ENCODE measurements at places on chromosomes 6 and 20. TPM values are rescaled to one million over a fixed set of nuclear protein-coding genes. Genes with fewer than 3 reads are reported as not detected.

RAET1L gene
- total RNA-seq = not detected

DEFB124 gene
- total RNA-seq = not detected

CLDN20 gene
- total RNA-seq = not detected

REM1 gene
- 1.7 TPM for total RNA-seq

HLA-G gene
- total RNA-seq = not detected

RIPOR3 gene
- total RNA-seq = 0.13 TPM

FLOT1 gene
- total RNA-seq = 138 TPM

GFRA4 gene
- total RNA-seq = not detected

DSP gene
- 0.25 TPM for total RNA-seq

ADGRF5 gene
- total RNA-seq = 1.1 TPM

MAS1L gene
- not detected for total RNA-seq
